ENCODE measurements at places on chromosomes 7 and 10. TPM values are rescaled to one million over a fixed set of nuclear protein-coding genes. Genes with fewer than 3 reads are reported as not detected.

Gene SPDYE9
- total RNA-seq: 0.04 TPM

Gene NPSR1
- 0.31 TPM for total RNA-seq

Gene PIK3AP1
- total RNA-seq: 2.3 TPM

Gene PITRM1
- total RNA-seq: 44.0 TPM

Gene FAM180A
- total RNA-seq: 0.62 TPM

Gene CCDC201
- not detected for total RNA-seq

Gene SNX13
- total RNA-seq: 43.4 TPM

Gene IGF2BP3
- total RNA-seq: 26.8 TPM

Gene ATG9B
- 0.22 TPM for total RNA-seq

Gene EPHB4
- 44.6 TPM for total RNA-seq

Gene VSIR
- total RNA-seq: 23.5 TPM

Gene ICA1
- 4.7 TPM for total RNA-seq

Gene BAMBI
- 8.9 TPM for total RNA-seq

Gene CADPS2
- total RNA-seq: 11.3 TPM

Gene HMX2
- total RNA-seq: not detected

Gene KIAA1549
- total RNA-seq: 4.1 TPM

Gene PPIA
- total RNA-seq: 1,341 TPM

Gene LRRD1
- total RNA-seq: 0.31 TPM

Gene AGBL3
- total RNA-seq: 2.2 TPM

All from muscle of leg (tissue), 16 donors.